ENCODE measurements at places on chromosomes 1 and 21.

DNA sequence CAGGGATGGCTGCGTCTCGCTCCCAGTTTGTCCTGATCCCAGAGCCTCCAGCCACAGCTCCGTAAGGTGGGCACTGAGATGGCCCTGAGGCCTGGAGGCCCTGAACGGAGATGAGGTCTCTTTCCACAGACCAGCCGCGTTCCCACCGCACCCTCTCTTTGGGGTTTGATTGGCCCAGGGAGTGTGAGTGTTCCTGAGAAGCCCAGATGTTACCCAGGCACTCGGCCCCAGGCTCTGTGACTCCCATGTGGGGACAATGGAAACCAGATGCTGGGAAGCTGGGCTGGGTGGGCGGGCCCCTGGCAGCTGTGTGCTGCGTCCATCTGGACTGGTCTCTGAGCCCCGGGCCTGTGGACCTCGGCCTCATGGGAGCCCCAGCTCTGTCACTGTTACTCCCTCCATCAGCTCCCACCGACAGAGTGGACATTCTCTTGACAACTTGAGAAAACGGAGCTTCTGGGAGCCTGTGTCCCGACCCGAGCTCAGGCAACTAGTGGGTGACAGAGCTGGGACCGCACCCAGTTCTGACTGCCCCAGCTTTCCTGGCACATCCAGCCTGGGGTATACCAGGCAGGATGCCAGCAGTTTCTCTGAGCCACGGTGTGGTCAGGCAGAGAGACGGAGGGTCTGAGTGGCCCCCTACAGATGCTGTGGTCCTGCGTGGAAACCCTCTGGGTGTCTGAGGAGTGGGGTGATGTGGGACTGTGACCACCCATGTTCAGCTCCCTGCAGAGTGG lies 9.8 kb upstream of the COL6A1 start:
- DNase-seq: peak; percentile 95

DNA sequence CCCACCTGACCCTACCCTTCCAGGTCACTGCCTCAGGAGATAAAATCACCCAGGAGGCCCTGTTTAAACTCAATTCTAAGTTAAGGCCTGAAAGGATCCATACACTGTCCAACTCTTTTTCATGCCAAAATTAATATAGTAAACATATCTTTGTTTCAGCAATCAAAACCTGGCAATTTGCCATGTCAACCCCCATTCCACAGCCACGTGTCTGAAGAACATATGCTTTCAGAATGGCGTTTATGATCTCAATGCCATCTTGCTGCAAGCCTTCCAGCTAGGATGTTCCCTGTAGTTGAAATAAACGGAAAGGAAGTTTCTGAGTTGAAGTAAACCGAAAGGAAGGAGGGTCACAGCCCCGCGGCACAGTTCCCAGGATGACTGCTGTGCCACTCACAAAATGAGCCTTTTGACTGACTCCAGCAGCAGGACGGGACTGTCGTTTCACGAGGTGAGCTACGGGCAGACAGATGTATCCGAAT lies 472.0 kb downstream of the SMYD3 start:
- peak; percentile 74 for DNase-seq

DNA sequence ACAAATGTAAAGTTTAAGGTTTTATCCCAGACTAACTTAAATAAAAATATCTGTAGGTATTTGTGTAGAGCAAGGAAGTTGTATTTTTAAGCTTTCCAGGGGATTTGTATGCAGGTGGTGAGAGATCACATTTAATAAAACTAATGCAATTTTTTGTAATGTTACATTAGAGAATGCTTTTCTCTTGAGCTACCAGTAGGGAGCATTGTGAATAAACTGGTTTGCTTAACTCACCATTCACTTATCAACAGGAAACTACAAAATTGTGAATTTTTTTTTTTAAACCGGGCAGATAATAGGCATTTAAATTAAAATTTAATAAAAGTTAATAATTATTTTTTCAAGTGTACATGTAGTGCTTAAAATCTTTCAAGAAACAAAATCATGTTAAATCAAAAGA lies 78.6 kb downstream of the IVNS1ABP start:
- DNase-seq: no peak

GRCh38 chr1:147470079-147470478 lies 71.2 kb upstream of the BCL9 start:
- DNase-seq: no peak

DNA sequence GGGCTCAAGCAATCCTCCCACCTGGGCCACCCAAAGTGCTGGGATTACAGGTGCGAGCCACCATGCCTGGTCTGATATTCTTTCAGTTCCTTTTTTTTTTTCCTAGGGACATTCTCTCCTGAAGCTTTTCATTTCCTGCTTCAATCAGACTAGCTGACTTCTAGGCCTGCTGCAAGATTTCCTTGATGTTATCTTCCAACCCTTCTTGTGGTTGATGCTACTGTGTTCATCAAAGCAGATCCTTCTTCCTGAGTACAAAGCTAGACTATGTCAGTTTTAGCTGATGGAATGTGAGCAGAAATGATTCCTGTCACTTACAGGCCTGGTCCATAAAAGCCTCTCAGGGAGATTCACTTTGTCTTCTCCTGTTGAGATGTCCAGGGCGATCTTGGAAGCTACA lies 146.4 kb downstream of the CDC7 start:
- DNase-seq: no peak

DNA sequence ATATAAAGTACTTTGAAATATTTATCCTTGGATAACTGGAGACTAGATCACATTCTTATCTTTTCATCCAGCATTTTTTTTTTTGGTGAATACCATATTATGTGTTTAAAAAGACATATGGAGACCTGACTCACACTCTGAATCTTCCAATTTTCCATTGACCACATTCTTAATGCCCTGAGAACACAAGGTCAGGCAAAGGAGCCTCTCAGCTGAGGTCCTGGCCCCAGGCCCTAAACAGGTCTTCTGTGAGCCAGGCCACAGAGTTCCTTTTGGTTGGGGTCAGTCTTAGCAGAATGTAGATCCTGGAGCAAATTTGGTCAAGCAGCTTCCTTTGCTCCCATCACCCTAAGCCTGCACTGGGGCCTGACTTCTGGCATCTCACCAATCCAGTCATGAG lies 390.1 kb upstream of the ST6GALNAC5 start:
- no peak for DNase-seq

GRCh38 chr1:62891956-62892562 lies 108.1 kb downstream of the ATG4C start:
- DNase-seq: no peak

DNA sequence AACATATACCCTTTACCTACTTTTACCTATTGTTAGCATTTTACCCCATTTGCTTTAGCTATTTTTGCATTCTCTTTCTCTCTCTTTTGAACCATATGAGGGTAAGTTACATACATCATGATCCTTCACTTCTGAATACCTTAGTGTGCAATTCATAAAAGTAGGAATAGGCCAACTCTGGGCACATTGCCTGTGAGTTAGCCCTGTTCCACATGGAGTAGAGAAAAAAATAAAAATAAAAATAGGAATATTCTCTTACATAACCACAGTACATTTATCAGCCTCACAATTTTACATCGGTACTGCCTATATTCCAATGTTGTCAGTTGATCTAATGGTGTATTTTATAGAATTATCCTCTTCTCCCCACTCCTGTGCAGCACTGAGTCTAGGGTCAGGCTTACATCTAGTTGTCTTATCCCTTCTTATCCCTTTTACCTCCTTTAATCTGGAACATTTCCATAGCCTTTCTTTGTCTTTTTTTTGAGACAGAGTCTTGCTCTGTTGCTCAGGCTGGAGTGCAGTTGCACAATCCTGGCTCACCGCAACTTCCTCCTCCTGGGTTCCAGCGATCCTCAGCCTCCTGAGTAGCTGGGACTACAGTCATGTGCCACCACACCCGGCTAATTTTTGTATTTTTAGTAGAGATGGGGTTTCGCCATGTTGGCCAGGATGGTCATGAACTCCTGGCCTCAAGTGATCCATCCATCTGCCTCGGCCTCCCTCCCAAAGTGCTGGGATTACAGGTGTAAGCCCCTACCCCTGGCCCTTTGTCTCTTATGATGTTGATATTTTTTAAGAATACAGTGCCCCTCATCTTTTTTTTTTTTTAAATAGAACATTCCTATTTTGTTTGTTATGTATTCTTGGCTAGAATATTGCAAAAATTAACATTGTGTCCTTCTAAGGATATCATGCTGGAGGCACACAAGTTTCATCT lies 11.1 kb upstream of the SLC30A1 start:
- DNase-seq: no peak

DNA sequence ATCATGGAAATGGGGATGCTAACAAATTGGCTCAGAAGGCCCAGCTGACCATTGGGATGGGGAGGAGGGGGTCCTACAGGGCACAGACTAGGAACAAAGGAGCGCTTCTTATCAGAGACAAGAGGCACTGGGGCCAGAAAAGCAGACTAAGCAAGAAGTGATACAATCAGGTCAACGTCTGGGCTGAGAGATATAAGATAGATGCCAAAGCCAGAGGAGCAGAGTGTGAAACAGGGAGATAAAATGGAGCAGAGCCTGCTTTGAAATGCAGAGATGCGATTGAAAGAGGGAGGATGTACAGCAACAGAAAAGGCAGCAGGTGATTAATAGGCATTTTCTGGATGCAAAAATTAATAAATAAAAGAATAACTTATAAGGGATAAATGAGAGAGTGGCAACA lies 127.5 kb upstream of the SAMSN1 start:
- no peak for DNase-seq

DNA sequence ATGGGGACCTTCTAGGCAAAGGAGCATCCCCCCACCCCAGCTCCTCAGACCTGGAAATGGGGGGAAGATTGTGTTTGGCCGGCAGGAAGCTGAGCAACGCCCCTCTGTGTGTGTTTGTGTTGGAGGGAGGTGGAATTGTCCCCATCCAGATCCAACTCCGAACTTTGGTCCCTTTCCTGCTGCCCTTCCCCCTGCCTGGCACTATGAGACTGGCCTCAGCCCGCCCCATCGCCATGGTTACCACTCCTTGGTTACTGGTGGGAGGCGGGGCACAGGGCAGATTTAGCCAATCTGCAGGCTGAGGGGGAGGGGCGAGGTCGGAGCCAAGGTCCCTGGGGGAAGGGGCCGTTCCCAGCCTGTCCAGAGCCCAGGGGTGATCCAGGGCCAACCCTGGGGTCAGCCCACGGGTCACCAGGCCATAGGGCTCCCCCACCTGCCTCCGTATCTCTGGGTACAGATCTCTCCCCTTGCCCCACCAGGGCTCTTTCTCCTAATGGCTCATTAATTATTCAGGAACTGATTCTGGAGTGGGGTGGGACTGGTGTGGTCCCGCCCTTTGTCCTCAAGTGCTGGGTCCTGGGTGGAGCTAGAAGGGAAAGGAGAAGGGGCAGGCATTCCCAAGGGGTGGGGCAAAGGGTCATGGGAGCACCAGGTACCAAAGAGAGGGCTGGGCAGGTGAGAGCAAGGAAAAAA lies 15.2 kb downstream of the PTPRF start:
- peak; percentile 81 for DNase-seq

DNA sequence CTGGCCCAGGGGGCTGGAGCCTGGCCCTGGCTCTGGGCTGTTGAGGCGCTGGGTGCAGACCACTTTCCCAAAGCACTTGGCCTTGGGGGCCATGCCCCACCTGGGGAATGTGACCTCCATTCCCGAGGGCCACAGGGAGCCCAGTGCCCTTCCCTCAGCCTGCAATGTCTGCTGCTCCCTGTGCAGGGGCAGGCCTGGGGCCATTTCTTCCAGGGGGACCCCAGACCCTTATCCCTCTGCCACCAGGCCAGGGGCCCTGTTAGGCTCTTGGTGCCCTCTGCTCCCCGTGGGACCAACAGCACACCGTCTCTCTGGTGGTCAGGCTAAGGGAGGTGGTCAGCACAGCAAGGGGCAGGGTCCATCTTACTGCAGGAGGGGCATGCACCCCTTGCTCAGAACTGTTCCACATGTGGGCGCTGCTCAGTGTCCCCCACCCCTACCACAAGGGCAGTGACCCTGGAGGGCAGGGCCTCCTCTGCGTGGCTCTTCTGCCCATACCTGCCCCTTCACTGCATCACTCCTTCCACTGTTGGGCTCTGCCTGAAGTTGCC lies 1.1 kb upstream of the TMEM52 start:
- DNase-seq: peak; percentile 14

GRCh38 chr1:244068567-244068966 lies 17.5 kb downstream of the ZBTB18 start:
- DNase-seq: no peak

- DNase-seq: no peak
Observed at GRCh38 chr1:21117597-21118001, 59.1 kb downstream of the EIF4G3 start.

DNA sequence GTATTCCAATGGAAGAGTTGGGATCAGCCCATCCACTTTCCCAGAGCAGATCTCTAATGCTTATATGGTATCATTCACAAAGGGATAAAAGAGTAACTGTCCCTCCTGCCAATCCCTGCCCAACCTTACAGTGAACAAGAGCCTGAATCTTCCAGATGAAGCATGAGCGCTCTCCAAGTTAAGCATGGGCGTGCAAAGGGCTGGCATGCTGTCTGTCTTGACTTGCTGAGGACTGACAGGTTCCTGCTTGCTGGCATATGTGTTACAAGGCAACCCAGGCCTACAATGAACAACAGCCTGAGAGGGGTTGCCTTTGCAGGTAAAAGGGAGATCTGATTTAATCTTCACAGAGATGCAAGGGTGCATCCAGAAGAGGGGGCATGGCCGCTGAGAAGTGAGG lies 155.6 kb upstream of the SOD1 start:
- DNase-seq: no peak

DNA sequence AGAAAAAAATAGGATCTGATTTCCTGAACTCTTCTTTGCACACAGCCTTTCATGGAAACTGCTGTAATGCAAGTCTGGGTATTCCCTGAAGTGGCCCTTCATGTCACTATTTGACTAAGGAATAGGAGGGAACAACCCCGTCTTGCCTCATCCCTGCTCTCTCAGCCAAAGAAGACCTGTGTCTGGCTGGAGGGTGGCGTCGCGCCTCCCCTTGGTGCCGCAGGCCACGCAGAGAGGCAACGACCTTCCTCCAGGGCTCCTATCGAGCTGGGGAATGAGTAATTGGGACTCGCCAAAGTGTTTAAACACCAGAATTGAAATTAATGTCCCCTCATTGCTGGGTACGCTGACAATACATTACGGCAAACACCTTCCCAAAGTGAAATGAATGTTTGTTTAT lies 129.8 kb downstream of the PBX1 start:
- DNase-seq: no peak

DNA sequence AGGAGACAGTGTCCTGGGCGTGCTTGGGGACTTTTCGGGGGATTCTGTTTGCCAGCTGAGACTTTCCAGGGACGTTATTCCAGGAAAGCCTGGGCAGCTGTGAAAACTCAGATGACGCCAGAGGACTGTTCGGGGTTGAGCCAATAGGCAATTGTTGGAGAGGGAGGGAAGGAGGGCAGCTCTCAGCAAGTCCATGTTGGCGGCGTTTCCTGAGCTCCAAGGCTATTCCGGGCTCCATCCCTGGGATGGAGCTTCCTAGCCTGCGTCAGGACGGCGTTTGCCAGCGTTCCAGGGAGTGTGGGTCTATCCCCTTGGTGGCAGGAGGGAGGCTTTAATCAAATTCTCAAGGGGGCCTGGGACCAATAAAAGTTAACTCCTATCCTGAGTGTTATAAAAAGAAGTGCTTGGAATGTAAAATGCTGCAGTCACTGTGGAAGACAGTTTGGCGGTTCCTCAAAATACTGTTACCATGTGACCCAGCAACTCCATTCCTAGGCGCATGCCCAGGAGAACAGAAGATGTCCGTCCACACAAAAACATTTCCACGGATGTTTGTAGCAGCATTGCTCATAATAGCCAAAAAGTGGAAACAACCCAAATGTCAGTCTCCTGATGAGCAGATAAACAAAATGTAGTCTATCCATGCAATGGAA lies 15.2 kb downstream of the SLC27A3 start:
- DNase-seq: peak; percentile 99

- peak; percentile 54 for DNase-seq
Observed at GRCh38 chr1:227320476-227320875, 2.2 kb upstream of the CDC42BPA start.
